ENCODE measurements at places on chromosomes 7 and 10.

GRCh38 chr7:155724327-155725005 is 80.0 kb downstream of the RBM33 start:
- no peak for DNase-seq

DNA sequence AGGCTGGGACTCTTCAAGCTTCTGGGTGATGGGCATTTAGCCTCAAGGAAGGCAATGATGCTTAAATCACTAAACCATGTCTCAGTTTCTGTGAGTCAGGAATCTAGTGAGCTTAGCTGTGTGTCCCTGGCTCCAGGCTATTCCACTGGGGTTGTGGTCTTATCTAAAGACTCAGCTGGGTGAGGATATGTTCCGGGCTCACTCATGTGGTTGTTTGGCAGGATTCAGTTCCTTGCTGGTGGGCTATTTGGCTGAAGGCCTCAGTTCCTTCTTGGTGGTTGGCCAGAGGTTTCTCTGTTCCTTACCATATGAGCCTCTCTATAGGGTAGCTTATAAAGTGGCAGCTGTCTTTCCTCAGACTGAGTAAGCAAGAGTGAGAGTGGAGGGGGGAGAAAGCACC is 12.0 kb downstream of the EVX1 start:
- DNase-seq = no peak

- DNase-seq = no peak
Observed at GRCh38 chr7:47571331-47572093, 10.4 kb downstream of the TNS3 start.

GRCh38 chr10:123673198-123673597 is 7.0 kb downstream of the GPR26 start:
- no peak for DNase-seq

- no peak for DNase-seq
Observed at GRCh38 chr7:33423646-33424020, 294.3 kb downstream of the BBS9 start.

DNA sequence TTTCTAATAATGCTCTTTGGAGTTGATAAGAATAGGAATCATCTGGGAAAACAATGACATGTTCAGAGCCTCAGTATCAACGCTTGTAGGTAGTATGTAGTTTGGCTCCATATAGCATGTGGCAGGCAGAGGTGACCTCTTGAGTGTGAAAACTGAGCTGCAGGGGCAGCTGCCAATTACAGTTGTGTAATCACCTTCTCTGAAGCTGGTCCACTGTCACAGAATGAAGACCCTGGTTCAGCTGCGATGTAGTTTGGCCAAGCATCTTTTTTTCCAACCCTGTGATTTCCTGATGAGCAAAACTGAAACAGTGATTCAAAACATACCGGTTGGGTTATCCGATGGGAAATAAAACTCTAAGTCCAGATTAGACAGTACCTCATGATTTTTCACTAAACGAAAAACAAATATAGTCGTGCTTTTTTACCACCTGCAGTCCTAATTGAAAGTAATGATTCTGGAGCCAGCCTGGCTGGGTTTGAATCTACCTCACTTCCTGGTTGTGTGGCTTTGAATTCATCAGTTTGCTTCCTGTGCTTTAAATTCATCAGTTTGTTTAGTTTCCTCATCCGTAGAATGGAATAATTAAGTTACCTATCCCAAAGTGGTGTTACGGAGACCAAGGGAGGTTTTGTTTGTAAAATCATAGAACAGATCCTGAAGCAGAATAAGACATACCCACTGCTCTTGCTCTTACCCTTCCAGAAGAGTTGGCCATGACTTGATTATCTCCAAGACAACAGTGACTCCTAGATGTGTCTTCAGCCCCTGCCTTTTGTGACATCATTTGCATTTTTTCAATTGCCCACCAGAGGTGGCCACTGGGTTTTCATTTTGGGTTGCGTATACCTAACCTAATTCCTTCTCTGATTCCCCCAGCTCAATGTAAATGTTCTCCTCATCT is 87.4 kb downstream of the CELF2 start:
- no peak for DNase-seq

GRCh38 chr10:62382831-62383230 is 8.7 kb downstream of the ZNF365 start:
- DNase-seq = no peak

- no peak for DNase-seq
Observed at GRCh38 chr7:85289279-85289678, 102.4 kb upstream of the SEMA3D start.

DNA sequence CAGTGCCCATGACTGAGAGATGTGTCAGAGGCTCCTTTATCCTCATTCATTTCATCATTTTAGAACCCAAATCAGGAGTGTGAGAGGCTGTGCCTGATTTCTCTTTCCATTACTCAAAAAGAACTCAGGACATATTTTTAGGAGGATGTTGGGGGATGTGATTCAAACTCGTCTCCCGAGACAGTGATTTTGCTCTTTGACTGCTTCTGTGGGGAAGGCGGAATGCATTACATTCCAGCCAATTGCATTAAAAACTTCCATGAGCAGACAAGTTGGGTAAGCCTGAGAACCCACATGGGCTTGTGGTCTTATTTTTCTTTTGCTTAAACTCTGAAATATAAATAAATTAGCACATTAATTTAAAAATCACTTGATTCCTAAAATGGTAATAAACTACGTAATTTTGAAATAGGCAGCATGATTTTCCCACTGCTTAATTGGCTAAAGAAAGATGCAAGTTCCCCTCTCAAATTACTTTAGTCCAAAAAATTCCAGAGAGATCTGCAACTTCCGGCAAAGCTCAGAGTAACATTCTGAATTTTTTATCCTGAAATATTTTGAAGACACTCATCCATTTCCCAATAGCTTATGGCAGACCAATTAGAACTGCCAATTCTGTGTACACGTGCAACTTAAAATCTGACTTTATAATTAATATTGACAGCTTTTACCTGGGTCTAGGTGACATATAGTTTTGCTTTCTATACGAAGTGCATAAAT is 185.6 kb downstream of the C7orf25 start:
- DNase-seq = no peak

Data from cortex of kidney (tissue), 1 donor.